ENCODE measurements at places on chromosomes 6 and 20.
A peak's percentile ranks its signal among the peaks of the same experiment; 100 is the strongest.

DNA sequence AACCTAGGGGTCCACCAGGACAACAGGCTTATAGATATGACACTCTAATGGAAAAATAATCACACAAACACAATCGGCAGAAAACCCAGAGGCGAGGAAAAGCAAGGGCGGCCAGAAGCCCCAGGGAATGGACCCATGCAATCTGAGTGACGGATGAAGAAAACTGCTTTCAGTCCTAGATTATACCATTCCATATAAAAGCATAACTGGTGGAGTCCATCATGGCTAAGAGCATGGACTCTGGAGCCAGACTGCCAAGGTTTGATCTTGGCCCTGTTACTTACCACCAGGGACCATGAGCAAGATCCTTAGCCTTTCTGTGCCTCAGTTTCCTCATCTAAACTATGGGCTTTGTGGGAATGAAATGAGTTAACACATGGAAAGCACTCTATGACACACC lies 3.7 kb downstream of the SLC22A16 start:
- H3K4me1 ChIP-seq = no peaks in the 10 kb centered on the region
- DNase-seq = no peak
- no peak overlapping the region for H3K27ac ChIP-seq
- no peak overlapping the region for H3K4me3 ChIP-seq
- no peaks in the 10 kb centered on the region for H3K36me3 ChIP-seq

- DNase-seq = no peak
- H3K27me3 ChIP-seq = no peaks in the 10 kb centered on the region
- no peak overlapping the region for H3K4me3 ChIP-seq
- no peaks in the 10 kb centered on the region for H3K4me1 ChIP-seq
These were observed 315.6 kb upstream of the CITED2 start for GRCh38 chr6:139690007-139690406.

- peaks cover 17% of the 10 kb centered on the region for H3K4me1 ChIP-seq
- H3K27ac ChIP-seq = no peak overlapping the region
- H3K36me3 ChIP-seq = no peaks in the 10 kb centered on the region
- no peak overlapping the region for H3K4me3 ChIP-seq
- no peak for DNase-seq
These were observed 689 bp upstream of the KCNB1 start for GRCh38 chr20:49483018-49483695.

DNA sequence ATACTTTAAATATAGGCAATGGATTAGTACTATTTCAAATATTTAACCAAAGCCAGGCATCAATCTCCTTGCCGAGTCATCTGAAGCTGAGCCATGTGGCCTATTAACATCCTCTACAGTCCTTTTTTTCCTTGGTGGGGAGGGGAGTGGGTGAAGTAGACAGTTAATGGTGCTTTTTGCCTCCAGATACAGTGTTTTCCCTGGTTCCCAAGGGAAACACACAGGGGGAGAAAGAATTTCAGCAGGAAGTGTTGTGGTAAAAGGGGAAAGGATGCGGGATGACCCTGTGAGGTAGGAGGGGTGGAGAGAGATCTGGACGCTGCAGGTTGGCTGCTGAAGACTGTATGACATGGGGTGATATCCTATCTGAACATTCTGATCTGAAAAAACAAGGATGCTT lies 9.6 kb downstream of the CLDN20 start:
- H3K27ac ChIP-seq = peak overlapping the region; percentile 40
- peaks cover 3% of the 10 kb centered on the region for H3K36me3 ChIP-seq
- DNase-seq = peak; percentile 100
- H3K4me1 ChIP-seq = no peaks in the 10 kb centered on the region
- H3K4me3 ChIP-seq = no peak overlapping the region

DNA sequence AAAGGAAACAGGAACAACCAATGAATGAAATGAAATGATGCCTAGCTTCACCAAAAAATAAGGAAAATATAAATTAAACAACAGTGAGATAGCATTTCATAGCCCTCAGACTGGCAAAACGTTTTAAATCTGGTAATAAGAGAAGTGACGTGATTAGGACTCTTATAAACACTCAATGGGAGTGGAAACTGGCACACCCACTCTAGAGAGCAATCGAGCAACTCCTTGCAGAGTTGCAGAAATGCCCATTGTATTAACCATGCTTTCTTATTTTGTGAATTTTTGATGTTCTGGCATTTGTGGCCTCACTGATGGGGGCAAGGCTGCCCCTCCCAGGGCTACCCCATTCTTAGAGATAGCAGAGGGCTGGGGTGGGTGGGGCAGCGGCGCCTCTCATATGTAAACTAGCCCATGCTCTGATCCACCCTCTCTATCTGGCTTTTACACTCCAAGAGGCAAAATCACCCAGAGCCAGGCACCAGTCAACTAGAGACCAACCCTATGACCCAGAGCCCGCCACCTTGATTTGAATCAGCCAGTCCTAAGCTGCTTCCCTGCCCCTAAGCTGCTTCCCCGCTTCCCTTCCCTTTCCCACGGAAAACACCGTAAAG lies 6.4 kb upstream of the PNPLA1 start:
- peaks cover 1% of the 10 kb centered on the region for H3K4me1 ChIP-seq
- no peaks in the 10 kb centered on the region for H3K36me3 ChIP-seq
- H3K27ac ChIP-seq = no peak overlapping the region
- no peak overlapping the region for H3K4me3 ChIP-seq
- no peak for DNase-seq
- H3K27me3 ChIP-seq = peaks cover 30% of the 10 kb centered on the region

- DNase-seq = no peak
- H3K4me1 ChIP-seq = peaks cover 1% of the 10 kb centered on the region
- H3K4me3 ChIP-seq = no peak overlapping the region
- no peaks in the 10 kb centered on the region for H3K36me3 ChIP-seq
- no peaks in the 10 kb centered on the region for H3K27me3 ChIP-seq
These were observed 175.7 kb downstream of the DLL1 start for GRCh38 chr6:170114956-170115855.

DNA sequence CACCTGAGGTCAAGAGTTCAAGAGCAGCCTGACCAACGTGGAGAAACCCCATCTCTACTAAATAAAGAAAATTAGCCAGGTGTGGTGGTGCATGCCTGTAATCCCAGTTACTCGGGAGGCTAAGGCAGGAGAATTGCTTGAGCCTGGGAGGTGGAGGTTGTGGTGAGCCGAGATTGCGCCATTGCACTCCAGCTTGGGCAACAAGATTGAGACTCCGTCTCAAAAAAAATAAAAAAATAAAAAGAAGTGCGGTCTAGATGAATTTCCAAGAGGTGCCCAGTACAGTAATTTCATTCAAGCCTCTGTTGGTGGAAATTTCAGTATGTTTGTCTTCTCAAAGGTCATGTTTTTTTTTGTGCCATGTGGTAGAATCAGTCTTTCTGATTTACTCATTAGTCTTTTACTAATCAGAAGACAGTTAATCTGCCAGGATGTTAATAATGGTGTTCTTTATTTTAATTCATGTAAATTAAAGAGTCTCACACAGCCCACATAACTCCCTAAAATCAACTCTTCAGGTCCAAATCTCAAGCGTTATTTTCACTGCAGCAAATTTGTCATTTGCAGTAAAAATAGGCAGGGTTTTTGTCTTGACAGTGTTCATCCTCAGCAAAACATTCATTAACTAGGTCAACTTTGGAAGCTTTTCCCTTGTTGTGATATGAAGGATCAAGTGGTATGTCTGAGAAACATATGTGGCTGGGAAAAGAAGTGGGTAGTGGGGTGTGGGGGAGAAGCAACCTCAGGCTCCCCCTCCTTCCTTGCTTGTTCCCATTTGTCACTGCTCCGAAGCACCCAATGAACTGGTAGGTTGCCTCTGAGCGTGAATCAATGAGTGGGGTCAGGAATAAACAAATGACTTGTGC lies 13.3 kb downstream of the TP53INP2 start:
- no peak for DNase-seq
- H3K36me3 ChIP-seq = peaks cover 28% of the 10 kb centered on the region
- no peak overlapping the region for H3K27ac ChIP-seq

DNA sequence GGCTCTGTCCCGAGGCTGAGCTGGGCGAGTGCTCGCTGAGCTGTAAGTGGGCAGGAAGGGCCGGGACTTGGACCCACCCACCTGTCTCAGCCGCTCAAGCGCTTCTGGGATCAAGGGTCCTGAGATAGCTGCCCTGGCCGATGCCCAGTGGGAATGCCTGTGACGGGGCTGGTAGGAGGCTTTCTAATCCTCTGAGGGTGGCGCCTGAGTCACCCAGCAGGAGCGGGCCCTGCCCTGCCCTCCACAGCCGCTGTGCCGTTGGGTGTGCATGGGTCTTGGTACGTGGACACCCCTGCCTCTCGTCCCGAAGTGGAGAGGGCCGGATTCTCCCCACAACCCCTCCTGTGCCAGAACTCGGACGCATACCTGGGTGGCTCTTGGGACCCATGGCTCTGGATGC lies 43.1 kb upstream of the GATA5 start:
- no peak for DNase-seq
- peaks cover 1% of the 10 kb centered on the region for H3K4me1 ChIP-seq
- no peaks in the 10 kb centered on the region for H3K36me3 ChIP-seq
- no peak overlapping the region for H3K4me3 ChIP-seq

GRCh38 chr6:38178584-38178886 lies 359.0 kb downstream of the ZFAND3 start:
- H3K36me3 ChIP-seq = peaks cover 8% of the 10 kb centered on the region
- DNase-seq = no peak
- H3K27me3 ChIP-seq = no peaks in the 10 kb centered on the region
- H3K4me3 ChIP-seq = no peak overlapping the region
- no peaks in the 10 kb centered on the region for H3K4me1 ChIP-seq

GRCh38 chr6:42363926-42364849 lies 87.5 kb downstream of the TRERF1 start:
- H3K4me3 ChIP-seq = no peak overlapping the region
- H3K36me3 ChIP-seq = peaks cover 24% of the 10 kb centered on the region
- no peak overlapping the region for H3K27ac ChIP-seq
- H3K4me1 ChIP-seq = peaks cover 8% of the 10 kb centered on the region
- DNase-seq = no peak
- H3K27me3 ChIP-seq = no peaks in the 10 kb centered on the region

GRCh38 chr6:37134396-37135191 lies 35.4 kb upstream of the PIM1 start:
- peaks cover 26% of the 10 kb centered on the region for H3K4me1 ChIP-seq
- peak overlapping the region; percentile 82 for H3K27ac ChIP-seq
- no peaks in the 10 kb centered on the region for H3K27me3 ChIP-seq
- H3K4me3 ChIP-seq = no peak overlapping the region
- peak; percentile 95 for DNase-seq

- no peaks in the 10 kb centered on the region for H3K36me3 ChIP-seq
- H3K27me3 ChIP-seq = no peaks in the 10 kb centered on the region
- no peak for DNase-seq
- H3K4me3 ChIP-seq = no peak overlapping the region
- H3K27ac ChIP-seq = no peak overlapping the region
- peaks cover 1% of the 10 kb centered on the region for H3K4me1 ChIP-seq
These were observed 208.2 kb downstream of the THBS2 start for GRCh38 chr6:169045486-169045885.

- peak overlapping the region; percentile 100 for H3K27ac ChIP-seq
- peaks cover 13% of the 10 kb centered on the region for H3K4me1 ChIP-seq
- peak; percentile 97 for DNase-seq
These were observed 24.9 kb upstream of the IER3 start for GRCh38 chr6:30769088-30769852.

GRCh38 chr6:68754681-68755213 lies 119.7 kb downstream of the ADGRB3 start:
- DNase-seq = peak; percentile 4
- no peak overlapping the region for H3K4me3 ChIP-seq
- H3K27me3 ChIP-seq = no peaks in the 10 kb centered on the region
- H3K27ac ChIP-seq = no peak overlapping the region
- no peaks in the 10 kb centered on the region for H3K4me1 ChIP-seq

DNA sequence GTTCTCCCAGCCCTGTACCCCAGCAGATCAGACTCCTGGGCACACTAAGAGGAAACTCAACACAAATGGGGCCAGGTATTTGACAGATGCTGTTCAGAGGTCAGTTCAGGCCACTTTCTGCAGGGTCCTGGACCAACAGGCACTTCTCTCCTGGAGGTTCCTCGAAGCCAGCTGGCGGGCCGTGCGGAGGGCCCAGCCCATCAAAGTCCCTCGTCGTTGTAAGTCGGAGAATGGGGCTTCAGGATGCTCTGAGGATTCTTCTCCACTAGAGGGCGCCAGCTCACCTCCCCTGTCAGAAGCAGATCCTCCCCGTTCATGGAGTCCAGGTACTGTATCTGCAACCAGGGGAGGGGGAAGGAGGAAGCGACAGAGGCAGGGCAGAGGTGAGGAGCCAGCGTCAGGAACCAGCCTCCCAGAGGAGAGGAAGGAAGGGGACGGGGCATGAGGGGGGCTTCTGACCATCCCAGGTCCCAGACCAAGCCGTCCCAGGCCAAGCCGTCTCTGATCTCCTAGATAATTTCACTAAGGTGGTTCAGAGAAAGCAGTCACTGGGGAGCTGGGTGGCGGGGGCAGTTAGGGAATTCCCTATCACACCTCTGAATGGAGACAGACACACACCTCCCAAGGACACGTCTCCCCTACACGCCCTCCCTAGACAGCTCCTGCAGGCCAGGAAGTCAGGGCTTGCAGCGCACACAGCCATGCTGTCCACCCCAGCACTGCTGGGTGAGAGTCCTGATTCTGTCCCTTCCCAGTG lies 11.7 kb upstream of the FAM83C start:
- H3K27me3 ChIP-seq = no peaks in the 10 kb centered on the region
- DNase-seq = peak; percentile 88
- peaks cover 54% of the 10 kb centered on the region for H3K4me1 ChIP-seq
- peak overlapping the region; percentile 99 for H3K27ac ChIP-seq

- peaks cover 19% of the 10 kb centered on the region for H3K36me3 ChIP-seq
- H3K27ac ChIP-seq = no peak overlapping the region
- H3K27me3 ChIP-seq = no peaks in the 10 kb centered on the region
These were observed 113.7 kb downstream of the SLC23A2 start for GRCh38 chr20:4887586-4887985.

GRCh38 chr20:19620446-19620845 lies 137.6 kb upstream of the RIN2 start:
- no peaks in the 10 kb centered on the region for H3K4me1 ChIP-seq
- no peak overlapping the region for H3K27ac ChIP-seq
- H3K27me3 ChIP-seq = peaks cover 19% of the 10 kb centered on the region

DNA sequence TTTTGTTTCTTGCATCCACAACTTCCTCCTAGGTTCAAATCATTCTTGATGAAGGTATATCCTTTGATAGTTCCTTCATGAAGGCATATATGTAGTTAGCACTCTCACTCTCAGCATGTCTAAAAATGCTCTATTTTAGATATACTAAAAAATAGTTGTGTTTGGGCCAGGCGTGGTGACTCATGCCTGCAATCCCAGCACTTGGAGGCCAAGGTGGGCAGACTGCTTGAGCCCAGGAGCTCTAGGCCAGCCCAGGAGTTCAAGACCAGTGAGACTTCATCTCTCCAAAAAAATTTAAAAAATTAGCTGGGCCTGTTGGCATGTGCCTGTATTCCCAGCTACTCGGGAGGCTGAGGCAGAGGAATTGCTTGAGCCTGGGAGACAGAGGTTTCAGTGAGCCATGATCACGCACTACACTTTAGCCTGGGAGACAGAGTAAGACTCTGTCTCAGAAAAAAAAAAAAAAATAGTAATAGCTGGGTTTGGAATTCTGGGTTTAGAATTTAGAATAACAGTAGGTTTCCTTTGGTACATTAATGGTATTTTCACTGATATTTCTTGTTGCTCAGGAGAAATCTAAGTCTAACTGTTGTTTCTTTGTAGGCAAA lies 7.0 kb downstream of the SERAC1 start:
- peaks cover 4% of the 10 kb centered on the region for H3K4me1 ChIP-seq
- H3K27ac ChIP-seq = peak overlapping the region; percentile 10
- peaks cover 15% of the 10 kb centered on the region for H3K36me3 ChIP-seq
- no peaks in the 10 kb centered on the region for H3K27me3 ChIP-seq
- peak; percentile 47 for DNase-seq

Measured in mesenchymal stem cell (in vitro differentiated cells and primary cell).